ENCODE measurements at places on chromosomes 6 and 20.

DNA sequence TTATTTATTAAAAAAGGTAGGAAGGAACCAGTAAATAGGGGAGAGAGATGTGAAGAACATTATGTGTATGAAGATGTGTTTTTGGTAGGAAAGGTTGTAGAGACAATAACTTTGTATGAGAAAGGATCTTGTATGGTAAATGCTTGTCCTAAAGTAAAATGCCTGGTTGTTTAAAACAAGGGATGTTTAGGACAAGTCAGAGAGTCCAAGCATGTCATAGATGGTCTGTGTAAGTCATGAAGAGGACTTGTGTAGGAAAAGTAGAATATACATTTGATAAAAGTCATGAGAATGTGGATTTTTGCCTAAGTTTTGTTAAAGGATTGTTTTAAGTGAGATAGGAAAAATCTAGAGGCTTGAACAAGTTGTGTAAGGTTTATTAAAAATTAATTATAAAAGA is 325.1 kb downstream of the CDH26 start:
- no peak for DNase-seq

- no peak for DNase-seq
These were observed 92.7 kb upstream of the DTNBP1 start for GRCh38 chr6:15755526-15755925.

- DNase-seq, result no peak
These were observed 276.7 kb downstream of the SOX4 start for GRCh38 chr6:21870076-21870730.

- DNase-seq, result no peak
These were observed 77.8 kb upstream of the BHLHE23 start for GRCh38 chr20:63084563-63084927.

- DNase-seq, result no peak
These were observed 107.2 kb upstream of the SIRPA start for GRCh38 chr20:1788044-1788443.

GRCh38 chr6:139891471-139891870 is 517.0 kb upstream of the CITED2 start:
- DNase-seq, result no peak

DNA sequence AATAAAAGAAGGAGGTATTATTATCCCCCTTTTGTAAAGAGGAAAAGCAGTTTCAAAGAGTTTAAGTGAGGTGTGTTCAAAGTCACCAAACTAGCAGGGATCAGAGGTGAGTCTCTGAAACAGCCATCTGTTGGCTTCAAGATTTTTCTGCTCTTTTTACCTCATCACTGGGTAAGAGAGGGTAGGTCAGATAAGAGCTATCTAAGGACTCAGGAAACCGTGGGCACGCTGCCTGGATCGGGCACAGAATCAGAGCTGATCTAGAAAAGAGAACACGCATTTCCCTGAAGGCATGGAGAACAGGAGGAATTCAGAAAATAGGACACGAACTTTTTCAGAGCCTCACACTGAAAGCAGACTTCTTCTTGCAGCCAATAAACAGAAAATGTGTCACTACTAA is 65.8 kb upstream of the LY86 start:
- no peak for DNase-seq

GRCh38 chr6:102619585-102619984 is 1226.1 kb downstream of the GRIK2 start:
- DNase-seq, result no peak

All from ELF-1 (cell line).